ENCODE measurements at places on chromosomes 13 and 19.

- DNase-seq = no peak
Measured at GRCh38 chr19:6947745-6948144, 60.4 kb downstream of the ADGRE1 start.

DNA sequence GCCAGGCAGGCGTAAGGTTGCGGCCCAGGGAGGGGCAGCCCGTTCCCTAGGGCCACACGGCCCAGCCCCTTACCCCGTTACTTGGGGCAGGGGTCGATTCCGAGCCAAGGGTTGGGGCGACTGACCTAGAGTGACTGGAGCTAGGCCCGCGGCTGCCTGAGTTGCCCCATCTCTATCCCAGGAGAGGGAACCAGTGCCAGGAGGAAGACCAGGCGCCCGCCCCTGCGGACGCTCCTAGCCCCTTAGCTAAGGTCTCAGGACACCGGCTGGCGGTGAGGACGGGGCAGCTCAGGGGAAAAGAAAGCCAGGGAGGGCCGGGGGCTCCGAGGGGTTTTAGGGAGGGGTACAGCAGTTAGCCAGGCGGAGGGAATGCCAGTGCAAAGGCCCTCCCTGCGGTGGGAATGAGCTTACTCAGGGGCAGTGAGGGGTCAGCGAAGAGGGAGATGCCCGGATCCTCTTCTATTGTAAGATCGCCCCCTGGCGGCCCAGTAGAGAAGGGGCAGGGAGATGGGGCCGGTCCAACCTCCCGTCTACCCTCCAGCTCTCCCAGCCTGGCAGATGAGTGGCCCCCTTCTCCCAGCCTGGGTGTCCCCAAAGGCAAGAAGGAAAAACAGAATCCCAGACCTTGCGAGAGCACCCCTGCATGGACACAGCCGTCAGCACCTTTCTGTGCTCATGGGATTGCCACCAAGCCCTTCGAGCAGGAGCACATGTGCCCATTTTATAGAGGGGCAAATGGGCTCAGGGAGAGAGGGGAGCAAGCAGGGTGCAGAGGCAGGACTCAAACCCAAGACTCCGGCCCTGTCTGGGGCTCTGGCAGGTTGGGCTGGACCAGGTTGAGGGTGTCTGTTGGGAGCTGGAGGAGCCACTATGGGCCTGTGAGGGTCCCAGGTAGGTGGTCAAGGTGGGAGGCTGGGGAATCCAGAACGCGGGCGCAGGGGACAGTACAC is 16.3 kb downstream of the CILP2 start:
- DNase-seq = no peak

DNA sequence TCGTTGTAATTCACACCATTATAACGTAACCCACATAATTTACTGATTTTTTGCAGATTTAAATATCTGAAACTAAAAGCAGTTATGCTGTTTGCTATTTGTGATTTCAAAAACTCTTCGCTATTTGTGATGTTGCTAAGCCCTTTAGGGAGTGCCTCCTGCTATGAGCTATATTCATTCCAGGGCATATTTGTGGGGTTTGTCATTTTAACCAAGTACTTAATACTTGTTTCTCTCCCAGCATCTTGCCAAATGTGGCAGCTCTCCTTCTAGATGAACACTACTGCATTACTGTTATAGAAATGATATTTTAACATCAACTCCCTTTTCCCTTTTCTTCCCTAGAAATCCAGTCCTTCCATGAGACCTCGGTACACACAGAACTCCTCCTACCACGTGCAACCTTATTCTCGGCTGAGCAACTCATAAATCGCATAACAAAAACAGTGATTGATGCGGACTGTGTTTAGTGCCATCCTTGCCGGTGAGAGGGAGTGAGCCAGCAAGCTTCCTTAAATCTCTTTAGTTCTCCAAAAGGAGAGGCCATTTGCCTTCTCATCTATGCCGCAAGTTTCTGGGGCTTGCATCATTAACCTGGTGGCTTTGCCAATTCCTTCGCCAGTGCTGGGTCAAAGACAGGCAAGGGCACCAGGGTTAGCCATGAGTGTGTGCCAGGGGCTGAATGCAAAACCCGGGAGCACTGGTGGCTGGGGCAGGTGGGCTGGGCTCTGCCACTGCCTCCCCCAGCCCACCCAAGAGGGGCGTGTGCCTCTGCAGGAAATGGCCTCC is 33.4 kb downstream of the RFX2 start:
- DNase-seq = no peak

DNA sequence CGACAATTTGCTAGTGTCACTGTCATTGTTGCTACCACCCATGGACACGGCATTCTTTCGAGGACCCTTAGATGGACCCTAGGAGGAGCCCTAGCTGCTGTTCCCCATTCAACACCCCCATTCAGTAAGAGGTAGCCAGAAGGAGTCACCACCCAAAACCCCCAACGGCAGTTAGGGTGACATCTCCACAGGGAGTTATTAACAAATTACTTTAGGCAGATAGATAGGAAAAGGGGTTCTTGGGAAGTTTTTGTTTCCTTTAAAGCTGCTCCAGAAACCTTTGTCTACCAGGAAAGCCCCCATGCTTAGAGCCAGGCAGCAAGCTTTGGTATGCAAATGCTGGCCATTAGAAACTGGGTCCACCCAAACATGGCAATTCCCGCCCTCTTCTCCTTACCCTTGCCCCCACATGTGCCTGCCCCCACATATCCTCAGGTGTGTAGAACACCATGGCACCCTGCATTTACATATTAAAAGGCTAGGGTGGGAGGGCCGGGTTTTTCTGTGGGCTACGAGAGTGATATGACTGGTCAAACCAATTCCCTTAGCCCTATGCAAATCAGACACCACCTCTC is 190.9 kb downstream of the SLITRK6 start:
- no peak for DNase-seq

- DNase-seq = no peak
Measured at GRCh38 chr19:37401078-37401477, 30.2 kb downstream of the ZNF527 start.

DNA sequence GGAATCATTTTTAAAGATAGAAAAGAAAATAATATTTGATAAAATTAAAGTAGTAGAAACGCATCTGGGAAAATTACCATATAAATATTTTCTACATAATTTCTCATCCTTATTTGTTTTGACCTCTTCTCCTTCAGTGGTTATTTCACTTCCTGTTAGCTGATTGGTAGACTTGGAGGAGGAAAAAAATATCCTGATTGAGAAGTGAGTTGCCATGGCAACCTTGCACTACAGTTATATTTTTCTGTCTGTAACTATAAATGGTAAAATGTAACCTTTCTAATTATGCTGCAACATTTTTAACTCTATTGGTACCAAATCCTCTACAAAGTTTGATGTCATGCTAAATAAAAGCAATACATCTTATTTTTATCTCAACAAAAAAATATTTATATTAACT is 45.2 kb downstream of the SCEL start:
- no peak for DNase-seq

DNA sequence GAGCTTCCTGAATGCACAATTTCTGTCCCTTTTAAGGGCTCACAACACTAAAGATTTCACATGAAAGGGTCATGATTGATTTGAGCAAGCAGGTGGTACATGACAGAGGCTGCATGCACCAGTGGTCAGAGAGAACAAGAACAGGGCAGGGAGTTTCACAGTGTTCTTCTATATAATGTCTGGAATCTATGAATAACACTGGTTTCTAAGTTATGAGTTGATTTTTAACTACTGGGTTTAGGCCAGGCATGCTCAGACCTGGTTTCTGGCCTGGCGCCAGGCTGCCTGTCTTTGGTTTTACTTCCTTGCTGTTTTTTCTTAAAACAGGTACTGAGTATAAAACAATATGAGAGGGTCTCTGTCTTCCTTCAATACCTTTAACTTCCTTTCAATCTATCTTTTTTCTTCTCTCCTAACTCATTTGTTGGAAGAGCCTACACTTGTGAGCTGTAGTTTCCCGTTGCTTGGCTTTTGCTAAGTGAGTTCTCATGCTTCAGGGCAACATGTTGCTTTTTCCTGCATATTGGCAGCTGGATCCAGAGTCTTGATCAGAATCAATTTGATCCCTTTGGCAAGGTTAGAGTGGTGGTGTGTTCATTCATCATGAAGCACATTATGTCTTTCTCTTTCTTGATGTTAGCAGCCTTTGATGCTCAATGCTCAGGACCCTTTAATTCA is 38.5 kb upstream of the FGF14 start:
- DNase-seq = no peak
